NT2/D1 (cell line): ENCODE measurements at places on chromosomes 6 and 20.

DNA sequence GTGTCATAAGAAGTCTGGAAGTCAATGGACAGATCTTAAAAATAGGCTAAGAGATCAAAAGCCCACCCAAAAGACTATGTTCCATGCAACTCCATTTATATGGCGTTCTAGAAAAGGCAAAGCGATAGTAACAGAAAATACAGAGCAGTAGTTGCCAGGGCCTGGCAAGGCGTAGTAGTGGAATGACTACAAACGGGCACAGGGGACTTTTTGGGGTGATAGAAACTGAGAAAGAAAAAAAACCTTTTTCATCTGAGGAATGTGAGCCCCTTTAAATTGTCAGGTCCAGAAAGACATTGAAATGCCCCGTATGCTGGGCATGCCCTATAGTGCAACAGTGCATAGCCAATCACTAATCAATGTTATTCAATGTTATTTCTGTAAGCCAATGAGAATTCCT lies 47.2 kb upstream of the FAM50B start:
- DNase-seq: no peak

DNA sequence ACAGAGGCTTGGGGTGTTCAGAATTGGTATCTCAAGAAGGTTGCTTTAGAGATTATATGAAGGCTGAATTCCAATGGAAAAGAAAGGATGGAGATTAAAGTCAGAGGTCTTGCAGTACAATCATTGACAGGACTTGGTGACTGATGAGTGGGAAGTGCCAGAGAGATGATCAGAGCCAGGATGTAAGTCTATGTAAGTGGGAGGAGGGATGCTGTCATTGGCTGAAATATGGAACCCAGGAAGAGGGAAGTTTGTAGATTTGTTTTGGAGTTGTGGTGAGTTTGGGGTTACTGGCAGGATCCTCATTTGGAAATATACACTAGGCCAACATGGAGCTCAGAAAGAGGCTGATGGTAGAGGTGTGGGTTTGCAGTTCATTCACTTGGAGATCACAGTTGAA lies 23.8 kb upstream of the TNFAIP3 start:
- no peak for DNase-seq

GRCh38 chr6:37807656-37808055 lies 11.9 kb upstream of the ZFAND3 start:
- no peak for DNase-seq

- no peak for DNase-seq
These were observed 15.8 kb upstream of the CYP24A1 start for GRCh38 chr20:54189630-54190029.

- DNase-seq: no peak
These were observed 44.7 kb downstream of the NR2E1 start for GRCh38 chr6:108210556-108210955.

GRCh38 chr20:60957621-60958020 lies 294.4 kb upstream of the CDH4 start:
- DNase-seq: no peak

GRCh38 chr20:47011984-47012383 lies 117.3 kb downstream of the EYA2 start:
- no peak for DNase-seq

DNA sequence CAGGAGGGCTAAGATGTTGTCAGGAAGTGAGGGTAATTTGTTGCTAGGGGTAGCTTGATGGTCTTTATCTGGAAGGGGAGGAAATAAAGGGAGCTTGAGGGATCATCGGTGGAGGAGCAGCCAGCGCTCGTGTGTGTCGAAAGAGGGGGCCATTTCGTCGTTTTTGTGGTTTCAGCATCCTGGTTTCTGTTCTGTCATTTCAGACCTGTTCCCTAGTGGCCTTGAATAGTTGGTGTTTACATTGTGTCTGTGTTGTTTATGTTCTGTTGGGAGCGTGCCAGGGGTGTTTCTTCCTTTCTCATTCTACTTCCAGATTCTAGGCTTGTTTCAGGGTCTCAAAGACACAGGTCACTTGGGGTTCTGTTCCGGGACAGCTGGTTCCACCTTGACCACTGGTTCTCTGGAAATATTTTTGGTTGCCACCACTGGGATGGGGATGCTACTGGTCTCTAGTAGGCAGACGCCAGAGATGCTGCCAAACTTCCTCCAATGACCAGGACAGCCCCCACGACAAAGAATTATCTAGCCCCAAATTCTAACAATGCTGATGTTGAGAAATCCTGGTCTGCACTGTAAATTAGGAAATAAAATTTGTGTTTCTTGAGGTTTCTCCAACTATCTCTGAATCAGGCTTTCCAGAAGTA lies 113.9 kb upstream of the NAA20 start:
- DNase-seq: no peak

DNA sequence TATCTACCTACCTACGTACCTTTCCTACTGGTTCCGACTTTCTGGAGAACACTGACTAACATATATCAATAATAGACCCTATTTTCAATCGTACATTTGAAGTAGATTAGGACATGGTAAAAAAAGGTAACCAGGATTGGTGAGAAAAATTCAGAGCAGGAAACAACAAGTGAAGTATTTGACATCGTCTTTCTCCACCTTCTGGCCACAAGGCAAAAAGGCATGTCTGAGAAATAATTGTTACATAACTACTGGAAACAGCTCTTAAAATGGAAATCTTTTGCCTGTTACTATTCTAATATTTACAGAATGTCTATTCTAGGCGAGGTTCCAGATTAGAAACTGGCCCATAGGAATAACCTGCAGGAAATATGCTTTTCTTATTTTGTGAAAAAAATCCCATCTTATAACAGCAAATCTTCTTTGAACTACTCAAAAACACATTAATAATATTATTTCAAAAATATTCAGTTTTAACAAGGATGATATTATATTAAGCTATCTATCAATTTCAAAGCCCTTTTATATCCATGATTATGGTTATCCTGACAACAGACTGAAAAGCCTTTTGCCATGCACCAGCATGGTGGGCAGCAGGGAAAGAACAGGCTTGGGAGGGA lies 80.8 kb downstream of the RCAN2 start:
- DNase-seq: peak; percentile 6

DNA sequence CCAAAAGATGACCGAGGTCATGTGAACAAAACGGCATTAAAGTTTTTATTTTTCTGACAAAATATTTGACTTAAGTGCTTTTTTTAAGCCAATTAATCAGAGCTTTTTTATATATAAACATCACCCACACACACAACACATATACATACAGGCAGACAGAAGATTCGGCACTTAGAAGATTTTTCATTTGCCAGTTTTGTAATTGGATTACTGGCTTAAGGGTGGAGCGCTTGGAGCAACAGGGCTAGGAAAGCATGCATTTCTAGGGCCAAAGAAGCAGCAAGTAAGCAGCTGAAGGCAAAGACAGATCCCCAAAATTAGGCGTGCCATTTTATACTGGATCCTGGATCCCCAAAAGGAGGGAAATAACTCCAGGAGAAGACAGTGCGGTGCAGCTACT lies 30.3 kb downstream of the SAMD5 start:
- no peak for DNase-seq

GRCh38 chr20:23551383-23551782 lies 16.9 kb downstream of the CST9L start:
- no peak for DNase-seq

DNA sequence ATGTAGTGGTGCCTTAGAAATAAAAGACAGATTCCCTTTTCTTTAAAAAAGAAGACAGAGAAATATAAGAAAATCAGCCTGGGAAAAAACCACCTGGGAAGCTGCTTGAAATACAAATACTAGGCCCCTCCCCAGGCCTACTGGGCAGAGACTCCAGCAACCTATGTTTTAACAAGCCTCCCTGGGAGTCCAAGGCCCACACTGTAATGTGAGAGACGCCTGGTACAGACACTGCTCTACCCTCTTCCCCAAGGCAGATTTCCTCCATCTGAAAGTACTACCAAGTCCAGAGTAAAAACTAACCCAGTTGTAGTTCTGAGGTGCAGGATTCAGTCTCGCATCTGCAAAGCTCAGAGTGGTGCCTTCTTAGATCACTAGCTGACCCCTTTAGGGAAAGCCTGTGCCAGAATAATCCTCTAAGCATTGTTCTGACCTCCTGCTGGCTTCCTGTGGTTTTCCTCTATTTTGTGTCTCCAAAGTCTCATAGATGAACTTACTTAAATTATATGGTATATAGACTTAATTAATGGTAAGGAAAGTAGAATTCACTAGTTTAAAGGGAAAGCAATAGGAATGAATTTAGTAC lies 270.2 kb upstream of the SLC35B3 start:
- DNase-seq: no peak
